Central memory CD8-positive, alpha-beta T cell (primary cell): ENCODE measurements at places on chromosomes 4 and X.

- DNase-seq: no peak
These were observed 30.9 kb downstream of the FAM9C start for GRCh38 chrX:13013363-13014110.

- no peak for DNase-seq
These were observed 12.4 kb downstream of the NSD2 start for GRCh38 chr4:1883583-1883982.

GRCh38 chrX:1466971-1467561 is 14.4 kb upstream of the ASMTL start:
- peak; percentile 33 for DNase-seq

GRCh38 chrX:132532913-132533312 is 44.1 kb upstream of the MBNL3 start:
- DNase-seq: no peak

DNA sequence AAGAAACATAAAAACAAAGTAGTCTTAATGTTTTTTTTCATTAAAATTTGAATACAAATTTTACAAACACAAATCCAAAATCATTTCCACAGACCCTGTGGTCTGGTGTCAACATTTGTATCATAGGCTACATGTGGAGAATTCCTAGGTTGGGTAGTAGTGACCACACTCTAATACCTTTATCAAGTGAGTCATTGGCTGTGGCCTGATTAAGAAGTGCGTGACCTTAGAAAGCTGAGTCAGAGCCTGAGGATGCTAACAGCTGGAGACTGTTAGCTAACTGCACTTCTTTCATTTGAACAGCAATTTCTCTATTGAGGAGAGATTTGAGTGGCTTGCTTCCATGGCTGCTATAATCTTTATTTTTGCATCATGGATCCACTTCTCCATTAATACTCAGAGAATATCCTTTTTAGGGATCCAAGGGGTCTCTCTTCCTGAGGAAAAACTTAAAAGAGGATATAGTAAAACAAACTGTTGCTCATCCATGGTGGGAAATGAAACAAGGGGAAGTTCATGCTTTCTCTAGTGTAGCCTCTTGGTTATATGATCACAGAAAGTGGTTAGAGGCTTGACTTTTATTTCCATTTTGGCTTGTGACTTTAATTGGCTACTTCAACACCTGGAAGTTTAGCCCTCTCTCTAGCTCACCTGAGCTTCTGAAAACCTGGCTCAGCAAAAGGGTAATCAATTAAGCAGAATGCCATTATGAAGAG is 335.8 kb downstream of the PABPC4L start:
- DNase-seq: no peak

GRCh38 chr4:25031077-25031621 is 403 bp upstream of the LGI2 start:
- no peak for DNase-seq

DNA sequence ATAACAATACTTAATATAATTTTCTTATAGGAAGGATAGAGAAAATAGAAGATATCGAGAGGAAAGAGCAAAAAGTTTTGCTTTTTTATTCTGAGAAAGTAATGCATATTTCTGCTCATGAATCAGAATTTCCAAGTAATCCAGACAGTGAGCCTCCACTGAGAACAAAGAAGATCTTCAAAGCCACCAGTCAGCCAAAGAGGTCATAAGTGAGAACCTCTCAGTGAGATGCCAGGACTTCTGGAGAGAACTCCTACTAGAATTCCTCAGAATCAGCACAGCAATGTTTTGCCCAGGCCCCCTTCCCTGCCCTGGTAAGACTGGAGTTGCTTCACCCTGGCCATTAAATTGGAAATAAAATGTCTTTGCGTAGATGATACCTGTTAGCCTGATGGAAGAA is 254.4 kb upstream of the FAT4 start:
- no peak for DNase-seq

DNA sequence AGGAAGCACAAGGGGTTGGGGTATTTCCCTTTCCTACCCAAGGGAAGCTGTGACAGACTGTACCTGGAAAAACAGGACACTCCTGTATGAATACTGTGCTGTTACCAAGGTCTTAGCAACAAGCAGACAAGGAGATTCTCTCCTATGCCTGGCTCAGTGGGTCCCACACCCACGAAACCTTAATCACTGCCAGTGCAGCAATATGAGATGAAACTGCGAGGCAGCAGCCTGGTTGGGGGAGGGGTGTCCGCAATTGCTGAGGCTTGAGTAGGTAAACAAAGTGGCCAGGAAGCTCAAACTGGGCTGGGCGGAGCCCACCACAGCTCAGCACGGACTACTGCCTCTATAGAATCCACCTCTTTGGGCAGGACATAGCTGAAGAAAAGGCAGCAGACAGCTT is 197.7 kb downstream of the INPP4B start:
- DNase-seq: no peak

- no peak for DNase-seq
These were observed 618.2 kb upstream of the FRG1 start for GRCh38 chr4:189322426-189322825.

GRCh38 chr4:24488399-24489164 is 95.8 kb downstream of the DHX15 start:
- peak; percentile 48 for DNase-seq

DNA sequence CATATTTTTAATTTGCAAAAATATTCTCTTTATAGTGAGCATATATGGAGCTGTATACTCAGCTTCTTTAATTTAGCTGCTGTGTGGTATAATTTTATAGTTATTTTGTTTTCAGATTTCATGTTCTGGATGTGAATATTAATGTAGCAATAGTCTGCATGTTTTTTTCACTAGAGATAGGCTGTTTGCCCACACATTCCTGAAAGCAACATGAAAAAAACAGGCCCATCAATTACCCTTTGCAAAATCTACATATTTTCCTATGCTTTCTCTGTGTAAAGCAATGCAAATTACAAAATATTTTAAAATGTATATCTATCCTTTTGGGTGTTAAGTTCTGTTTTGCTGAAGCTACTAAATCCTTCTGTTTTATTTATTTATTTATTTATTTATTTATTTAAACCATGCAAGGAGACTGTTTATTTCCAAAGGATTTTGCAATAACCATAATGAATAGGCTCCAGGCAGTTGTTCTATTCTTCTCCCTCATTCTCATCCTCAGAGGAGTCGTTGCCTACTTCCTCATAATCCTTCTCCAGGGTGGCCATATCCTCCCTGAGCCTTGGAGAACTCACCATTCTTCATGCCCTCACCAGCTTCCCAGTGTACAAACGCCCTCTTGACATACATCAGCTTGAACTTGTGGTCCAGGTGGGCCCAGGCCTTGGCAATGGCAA is 277.1 kb downstream of the ANKRD50 start:
- no peak for DNase-seq

DNA sequence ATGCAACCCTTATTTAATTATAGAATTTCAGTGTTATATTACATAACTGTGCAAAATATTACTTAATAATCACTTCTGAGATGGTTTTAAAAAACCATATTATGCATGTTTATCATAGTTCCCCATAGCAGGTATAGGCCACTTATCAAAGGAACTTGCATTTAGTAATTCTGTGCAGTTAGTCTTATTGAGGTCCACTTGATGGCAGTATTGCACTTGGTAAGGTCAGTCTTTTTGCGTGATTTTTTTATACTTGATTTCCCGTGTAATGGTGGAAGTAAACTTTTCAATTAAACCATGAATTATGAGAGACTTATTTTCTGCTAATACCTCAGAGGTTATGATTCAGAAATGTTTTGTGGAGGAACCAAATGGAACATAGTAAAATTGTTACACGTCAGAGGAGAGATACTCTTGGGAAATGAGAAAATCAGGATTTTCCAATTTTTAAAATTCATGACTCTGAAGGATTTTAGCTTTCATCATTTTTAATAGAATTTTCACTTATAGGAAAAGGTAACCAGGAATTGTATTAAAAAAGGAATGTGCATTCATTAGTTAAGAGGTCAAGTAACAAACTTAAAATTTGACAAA is 230.0 kb downstream of the CCSER1 start:
- DNase-seq: no peak

- no peak for DNase-seq
These were observed 77.8 kb upstream of the SLC4A4 start for GRCh38 chr4:71261001-71261400.

DNA sequence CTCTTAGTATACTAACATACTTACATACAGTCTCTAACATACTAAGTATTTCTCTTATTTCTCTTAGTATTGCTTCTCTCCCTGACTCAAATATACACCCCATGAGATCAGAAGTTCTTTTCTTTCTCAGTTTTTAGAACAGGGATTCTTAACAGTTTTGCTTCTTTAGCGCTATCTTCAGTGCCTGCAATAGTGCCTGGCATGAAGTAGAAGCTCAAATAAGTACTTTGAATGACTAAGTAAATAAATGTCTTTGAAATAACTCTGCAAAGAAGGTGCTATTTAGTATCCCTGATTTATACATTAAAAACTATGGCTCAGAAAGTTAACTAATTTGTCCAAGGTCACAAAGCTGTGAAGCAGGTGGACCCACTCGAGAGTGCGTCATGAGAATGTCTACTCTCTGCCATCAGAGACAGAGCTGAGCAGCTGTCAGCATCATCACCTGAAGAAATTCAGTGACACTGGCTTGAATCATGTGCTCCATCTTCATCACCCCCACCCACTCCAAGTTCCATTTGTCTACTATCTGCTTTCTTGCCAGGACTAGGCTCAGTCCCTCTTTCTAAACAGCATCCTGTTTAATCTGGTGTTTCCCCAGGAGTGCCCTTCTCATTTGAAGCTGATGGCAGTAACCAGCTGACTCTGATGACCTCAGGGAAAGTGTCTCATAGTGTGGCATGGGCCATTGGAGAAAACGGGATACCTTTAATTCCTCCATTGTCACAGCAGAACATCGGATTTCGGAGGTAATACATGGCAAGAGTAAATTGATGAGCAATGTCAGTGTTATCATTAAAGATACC is 83.1 kb downstream of the CC2D2A start:
- DNase-seq: no peak

DNA sequence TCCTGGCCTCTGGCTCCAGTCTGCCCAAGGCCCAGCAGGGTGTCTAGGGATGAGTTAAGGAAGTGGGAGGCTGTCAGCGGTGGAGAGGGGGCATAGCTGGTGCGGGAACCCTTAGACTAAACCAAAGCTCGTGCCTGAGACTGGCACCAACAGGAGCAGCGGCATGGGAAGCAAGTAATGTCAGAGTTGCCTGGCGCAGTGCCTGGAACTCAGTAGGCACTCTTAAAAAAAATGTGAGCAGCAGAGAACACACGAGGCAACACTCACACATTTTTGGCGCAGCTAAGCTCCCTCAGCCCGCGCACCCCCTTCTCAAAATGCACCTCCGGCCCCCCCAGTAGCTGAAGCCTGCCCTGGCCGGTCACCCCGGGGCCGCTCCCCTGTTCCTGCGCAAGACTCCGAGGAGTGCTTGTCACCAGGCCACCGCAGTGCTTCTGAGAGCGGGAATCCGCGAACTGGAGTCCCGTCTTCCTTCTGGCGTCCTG is 583 bp downstream of the GABRE start:
- no peak for DNase-seq

- DNase-seq: no peak
These were observed 20.6 kb downstream of the GAB1 start for GRCh38 chr4:143357161-143357845.

GRCh38 chr4:7389719-7390118 is 45.0 kb downstream of the PSAPL1 start:
- DNase-seq: no peak

- DNase-seq: no peak
These were observed 47.8 kb downstream of the APELA start for GRCh38 chr4:164924670-164925238.

GRCh38 chr4:13541176-13541604 is 3.1 kb downstream of the NKX3-2 start:
- no peak for DNase-seq

DNA sequence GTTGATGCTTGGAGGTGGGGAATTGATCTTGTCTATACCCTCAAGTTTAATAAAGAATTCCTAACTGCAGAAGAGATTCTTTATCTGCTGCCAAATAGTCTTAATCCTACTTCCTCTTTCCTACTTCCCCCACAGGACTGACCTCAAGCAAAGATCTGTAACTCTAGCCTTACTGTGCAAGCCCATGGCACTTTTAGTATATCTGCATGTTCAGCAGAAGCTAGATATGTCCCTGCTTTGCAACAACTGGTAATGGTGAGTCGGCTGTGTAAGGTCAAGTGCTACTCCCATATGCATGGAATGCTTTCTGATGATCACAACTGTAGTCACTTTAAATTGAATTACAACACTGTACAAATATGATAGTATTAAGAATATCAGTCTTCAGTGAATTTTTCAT is 26.3 kb upstream of the PDS5A start:
- no peak for DNase-seq

DNA sequence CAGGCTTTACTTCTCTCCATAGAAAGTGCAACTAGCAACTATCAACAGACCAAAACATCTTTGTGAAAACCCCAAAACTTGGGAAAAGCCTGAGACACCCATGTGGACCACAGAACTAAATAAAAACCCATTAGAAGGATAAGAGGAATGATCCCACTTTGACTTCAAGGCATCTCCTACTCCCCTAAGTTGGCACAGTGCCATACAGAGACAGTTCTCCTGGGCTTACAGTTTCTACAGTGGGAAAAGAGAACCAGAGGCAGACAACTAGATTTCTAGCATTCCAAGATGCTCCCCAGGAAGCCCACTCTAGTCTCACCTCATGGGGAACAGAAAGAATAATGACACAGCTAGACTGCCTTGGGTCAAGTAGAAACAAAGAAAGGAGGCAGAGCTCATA is 20.4 kb downstream of the TMLHE start:
- no peak for DNase-seq

DNA sequence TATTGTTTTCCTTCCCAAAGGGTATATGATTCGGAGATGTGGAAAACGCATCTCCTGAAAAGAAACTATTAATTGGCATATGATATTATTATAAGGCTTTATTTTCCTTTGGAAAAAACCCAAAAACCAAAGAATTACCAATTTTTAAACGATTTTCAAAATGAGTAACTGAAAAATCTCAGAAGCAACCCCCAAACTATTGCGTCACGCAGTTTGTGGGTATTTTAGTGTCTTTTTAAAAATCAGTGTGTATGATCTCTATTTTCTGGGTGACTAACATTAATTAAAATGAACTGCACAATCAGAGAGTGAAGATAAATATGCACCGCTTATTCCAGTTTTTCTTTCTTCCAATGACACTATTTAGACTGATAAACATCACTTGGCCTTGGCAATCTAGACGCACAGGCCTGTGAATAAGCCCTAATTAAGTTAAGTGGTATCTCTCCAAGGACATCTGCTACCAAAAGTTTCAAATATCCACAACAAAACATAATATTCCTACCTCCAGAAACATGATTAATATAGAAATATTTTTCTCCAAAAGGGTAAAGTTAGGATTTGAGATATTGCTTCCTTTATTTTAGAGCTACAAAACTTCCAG is 511.5 kb upstream of the FAM241A start:
- no peak for DNase-seq
